Pulmonary artery endothelial cell (primary cell): ENCODE measurements at places on chromosomes 1 and 21. TPM values are rescaled to one million over a fixed set of nuclear protein-coding genes. Genes with fewer than 3 reads are reported as not detected.

GJA8 gene
- not detected in 2 replicates for total RNA-seq

HEYL gene
- total RNA-seq: not detected in 2 replicates

DNA sequence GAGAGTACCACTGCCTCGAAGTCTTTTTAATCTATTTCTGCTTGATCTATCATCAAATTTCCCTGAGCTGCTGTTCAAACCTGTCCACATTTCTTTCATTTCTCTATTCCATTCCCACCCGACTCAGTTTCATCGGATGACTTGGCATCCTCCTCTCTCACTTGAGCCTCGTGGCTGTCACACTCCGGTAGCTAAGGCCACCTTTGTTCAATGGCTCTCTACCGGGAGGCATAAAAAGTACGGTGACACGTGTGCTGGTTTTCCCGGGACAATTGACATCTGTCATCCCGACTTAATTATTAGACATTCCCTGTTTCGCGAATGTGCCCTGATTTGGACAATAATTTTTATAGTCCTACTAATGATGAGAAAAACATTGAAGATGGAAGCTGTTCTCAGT, 22.6 kb downstream of the MIS18A start:
- no peak for DNase-seq

- no peak for DNase-seq
Observed at GRCh38 chr1:243979396-243979795, 71.7 kb upstream of the ZBTB18 start.
